ENCODE measurements at places on chromosomes 12 and 14.

DNA sequence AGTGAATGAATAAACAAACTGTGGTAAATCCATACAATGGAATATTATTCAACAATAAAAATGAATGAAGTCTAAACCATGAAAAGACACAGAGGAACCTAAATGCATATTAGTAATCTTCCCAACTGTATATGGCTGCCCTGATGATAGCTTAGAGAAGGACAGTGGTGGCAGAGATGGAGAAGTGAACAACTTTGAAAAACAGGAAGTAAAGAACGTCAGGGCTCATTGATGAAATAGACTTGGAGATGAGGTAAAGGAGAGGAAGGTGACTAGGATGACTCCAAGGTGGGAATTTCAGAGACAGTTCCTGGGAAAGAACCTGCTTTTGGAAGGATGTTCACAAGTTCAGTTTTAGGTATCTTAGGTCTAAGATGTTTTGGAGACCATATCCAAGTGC is 36.3 kb upstream of the NT5DC3 start:
- no peak for DNase-seq

DNA sequence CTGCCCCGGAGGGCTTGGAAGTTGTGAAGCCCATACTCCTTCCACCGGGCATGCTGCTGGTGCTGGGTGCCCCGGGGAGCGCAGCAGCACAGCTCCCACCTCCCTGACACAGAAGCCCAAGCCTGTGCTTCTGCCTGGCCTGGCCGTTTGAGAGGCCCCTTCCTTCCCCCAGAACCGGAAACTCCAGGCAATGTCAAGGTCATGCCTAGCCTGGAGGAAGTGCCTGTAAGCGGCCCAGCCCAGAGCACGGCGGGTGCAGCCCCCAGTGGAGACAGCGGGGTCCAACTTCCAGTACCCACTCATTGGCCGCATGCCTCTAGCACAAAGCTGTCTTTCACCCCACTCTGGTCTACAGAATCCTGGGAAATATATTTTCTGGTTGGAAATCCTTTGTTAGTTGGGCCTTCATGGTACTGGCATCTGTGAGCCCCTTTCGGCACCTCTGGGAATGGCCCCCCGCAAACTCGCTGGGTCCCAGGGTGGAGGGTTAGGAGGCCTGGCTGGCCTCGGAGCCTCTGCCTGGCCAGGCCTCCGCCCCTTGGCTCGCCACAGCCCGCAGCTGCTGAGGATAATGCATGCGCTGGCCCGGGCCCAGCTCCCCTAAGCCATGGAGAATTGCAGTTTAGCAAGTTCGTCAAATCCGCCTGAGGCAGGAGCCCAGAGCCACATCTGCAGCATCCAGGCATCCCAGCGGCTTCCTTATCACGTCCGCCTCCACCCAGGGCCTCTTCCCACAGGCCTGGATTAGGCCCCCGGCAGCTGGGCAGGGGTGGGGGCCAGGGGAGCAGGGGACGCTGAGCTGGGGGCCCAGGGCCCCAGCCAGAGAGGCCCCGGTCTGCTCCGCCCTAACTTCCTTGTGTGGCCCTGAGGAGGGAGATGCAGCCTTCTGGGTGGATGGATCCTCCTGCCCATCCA is 48.9 kb upstream of the DLK1 start:
- peak; percentile 72 for DNase-seq

- no peak for DNase-seq
Measured at GRCh38 chr12:68281322-68282077, 28.1 kb upstream of the IL22 start.

DNA sequence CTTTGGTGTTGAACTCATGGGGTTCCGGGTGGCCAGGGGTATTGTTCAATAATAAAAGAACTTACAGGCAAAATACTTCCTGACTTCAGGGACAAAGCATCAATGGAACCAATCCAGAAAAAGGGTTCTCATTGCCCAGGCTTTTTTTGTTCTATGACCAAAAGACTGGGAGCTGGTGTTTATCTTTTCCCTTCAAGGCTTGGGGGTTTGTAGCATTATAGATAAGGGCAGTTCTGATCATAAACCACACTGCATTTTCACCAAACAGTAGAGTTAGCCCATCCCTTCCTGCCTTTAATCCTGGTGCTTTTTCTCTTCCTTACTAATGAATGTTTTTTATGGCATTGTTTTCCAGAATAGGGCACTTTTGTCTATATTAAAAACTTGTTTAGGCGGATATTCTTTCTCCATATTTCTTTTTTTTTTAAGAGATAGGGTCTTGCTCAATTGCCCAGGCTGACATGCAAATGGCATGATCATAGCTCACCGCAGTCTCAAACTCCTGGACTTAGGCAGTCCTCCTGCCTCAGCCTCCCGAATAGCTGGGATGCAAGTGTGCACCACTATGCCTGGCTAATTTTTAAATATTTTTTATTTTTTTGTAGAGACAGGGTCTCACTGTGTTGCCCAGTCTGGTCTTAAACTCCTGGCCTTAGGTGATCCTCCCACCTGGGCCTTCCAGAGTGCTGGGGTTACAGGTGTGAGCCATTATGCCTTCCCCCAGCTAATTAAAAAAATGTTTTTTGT is 9.7 kb downstream of the FUT8 start:
- DNase-seq, result no peak

DNA sequence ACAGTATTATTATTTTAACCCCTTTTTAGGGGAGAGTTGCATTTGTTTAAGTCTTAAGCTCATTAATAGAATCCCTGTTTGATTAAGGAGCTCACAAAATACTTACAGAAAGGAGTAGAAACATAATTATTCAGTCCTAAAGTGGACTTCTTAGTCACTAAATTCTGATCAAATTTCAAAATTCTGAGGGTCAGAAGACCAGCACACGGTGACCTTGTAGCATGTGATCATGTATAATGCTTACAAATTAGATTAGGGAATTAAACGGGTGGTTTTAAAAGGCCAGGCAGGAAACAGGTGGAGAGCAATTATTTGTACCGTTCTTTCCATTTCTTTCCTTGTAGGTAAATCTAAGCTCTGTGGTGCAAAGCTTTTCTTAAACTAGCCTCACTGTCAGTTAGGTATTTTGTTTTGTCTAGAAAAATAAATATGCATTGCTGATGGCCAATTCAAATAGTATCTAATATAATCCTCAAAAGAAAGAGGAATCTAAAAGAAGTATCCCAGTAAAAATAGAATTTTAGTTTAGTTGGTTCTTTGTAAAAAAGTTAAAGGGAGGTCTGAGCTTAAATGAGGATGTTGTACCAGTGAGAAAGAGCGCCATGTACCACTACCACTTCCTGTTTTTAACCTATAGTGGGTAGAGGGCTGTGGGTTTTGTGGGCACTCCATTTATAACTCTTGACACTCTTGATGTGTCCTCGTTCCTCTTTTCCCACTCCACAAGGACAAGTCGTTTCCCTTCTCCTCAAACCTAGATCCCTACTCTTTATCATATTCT is 51.1 kb downstream of the SLC38A1 start:
- DNase-seq, result no peak

DNA sequence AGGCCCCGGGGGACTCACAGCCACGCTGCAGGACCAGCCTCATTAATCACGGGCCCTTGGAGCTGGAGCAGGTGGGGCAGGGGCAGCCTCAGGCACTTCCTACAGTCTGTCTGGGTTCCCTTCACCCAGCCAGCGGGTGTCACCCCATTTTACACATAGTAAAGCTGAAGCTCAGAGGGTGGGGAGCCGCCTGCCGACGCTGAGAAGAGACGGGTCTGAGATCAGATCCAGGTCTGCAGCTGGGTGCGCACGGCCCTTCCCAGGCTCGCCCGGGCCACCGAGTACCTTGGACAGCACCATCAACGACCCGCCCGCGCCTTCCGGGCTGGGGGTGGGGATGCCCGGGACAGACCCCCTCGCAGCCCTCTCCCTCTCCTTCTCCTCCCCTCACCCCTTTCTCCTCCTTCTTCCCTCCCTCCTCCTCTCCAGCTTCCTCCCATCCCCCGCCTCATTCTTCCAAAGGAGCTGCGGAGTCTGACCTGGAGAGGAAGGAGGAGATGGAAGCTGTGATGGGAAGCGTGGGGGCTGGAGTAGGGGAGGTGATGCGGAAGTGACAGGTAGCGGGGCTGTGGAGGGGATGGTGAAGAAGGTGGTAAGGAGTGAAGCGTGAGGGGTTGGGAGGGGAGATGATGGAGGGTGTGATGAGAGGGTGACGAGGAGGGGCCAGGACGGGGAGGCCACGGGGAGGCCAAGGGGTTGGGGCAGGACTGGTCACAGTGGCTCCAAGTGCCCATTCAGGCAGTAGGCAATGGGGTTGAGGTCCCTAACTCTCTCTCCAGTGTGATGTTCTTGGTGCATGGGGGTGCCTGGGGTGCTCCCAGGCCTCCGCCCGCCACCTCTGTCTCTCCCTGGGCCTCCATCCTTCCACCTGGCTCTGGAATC is 8.8 kb downstream of the DTX1 start:
- DNase-seq, result peak; percentile 6

- no peak for DNase-seq
Measured at GRCh38 chr12:108563804-108564151, 1.4 kb downstream of the ISCU start.

GRCh38 chr12:75786070-75786469 is 245.5 kb downstream of the PHLDA1 start:
- DNase-seq, result no peak

DNA sequence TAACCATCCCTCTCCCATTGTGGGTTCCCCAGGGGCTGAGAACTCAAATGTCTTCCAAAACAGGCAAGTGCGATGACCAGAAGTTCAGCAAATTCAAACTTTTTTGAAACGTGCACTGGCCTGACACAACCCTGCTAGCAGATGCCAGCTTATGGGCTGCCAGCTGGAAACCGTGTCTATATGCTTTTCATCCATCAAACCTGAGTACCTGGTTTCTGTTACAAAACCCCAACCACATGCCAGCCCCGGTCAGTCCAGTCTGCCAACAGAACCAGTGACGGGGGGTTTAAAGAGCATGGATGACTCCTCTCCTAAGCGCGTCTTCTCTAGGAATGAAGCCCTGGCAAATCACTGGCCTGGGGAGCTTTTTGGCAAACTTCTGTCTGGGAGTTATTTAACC is 189.7 kb downstream of the TTC7B start:
- DNase-seq, result no peak

DNA sequence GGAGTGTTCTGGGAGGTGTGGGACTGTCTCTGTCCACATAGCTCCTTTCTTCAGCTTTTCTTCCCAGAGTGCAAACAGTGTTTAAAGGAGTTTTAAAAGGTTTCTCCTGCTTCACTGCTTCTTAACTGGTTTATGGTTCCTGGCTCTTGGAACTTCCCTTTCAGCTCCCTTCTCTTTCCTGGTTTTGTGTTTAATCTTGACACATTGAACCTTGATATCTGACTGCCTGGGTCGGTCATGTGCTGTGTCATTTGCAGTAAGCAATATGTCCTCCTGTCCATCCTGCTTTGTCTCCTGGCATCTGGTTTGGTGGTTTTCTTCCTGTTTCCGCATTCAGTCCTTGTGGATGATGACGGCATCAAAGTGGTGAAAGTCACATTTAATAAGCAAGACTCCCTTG is 2.2 kb downstream of the TMEM106C start:
- no peak for DNase-seq

- DNase-seq, result no peak
Measured at GRCh38 chr12:47078733-47079467, 521 bp upstream of the PCED1B start.

GRCh38 chr14:68577802-68578541 is 214.9 kb downstream of the ZFP36L1 start:
- DNase-seq, result peak; percentile 98

- DNase-seq, result peak; percentile 77
Measured at GRCh38 chr14:68814539-68815297, 21.9 kb upstream of the ZFP36L1 start.

- DNase-seq, result peak; percentile 47
Measured at GRCh38 chr12:32069071-32069470, 37.6 kb upstream of the BICD1 start.

- no peak for DNase-seq
Measured at GRCh38 chr14:99363616-99364290, 91.8 kb upstream of the BCL11B start.

GRCh38 chr12:9740106-9740750 is 7.3 kb upstream of the CLECL1 start:
- no peak for DNase-seq

DNA sequence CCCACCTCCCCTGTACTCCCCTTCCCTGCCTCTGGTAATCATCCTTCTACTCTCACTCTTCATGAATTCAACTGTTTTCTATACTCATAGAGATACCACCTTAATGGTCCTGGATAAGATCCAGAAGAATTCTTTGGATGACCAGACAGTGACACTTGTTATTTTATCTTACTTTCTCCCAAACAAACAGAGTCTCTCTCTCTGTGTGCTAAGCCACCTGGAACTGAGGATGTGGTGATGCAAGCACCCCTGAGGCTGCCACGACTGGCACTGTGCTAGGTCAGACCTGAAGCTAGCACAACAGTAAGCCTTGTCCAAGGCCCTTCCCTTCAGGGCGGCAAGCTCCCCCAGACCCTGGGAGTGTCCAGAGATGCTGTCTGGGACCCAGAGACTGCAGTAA is 250.2 kb downstream of the C12orf50 start:
- DNase-seq, result peak; percentile 35

- DNase-seq, result no peak
Measured at GRCh38 chr12:52221912-52222457, 11.1 kb upstream of the KRT7 start.

DNA sequence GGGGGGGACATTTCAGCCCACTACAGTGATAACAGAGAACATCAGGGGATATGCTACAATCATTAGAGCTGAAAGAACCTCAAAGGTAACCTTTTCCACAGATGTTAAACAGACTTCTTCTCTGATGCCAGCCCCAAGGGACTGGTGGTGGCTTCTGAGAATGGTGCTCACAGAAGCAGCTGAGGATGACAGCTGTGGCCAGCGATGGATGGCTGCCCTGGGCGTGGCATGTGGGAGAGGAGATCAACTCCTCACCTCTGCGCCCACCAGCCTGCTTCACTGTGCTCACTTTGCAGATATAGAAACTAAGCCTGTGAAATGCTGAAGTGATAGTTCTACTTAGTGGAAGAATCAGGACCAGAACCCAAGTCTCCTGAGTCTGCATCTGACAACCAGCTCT is 33.0 kb downstream of the FOXN3 start:
- no peak for DNase-seq

DNA sequence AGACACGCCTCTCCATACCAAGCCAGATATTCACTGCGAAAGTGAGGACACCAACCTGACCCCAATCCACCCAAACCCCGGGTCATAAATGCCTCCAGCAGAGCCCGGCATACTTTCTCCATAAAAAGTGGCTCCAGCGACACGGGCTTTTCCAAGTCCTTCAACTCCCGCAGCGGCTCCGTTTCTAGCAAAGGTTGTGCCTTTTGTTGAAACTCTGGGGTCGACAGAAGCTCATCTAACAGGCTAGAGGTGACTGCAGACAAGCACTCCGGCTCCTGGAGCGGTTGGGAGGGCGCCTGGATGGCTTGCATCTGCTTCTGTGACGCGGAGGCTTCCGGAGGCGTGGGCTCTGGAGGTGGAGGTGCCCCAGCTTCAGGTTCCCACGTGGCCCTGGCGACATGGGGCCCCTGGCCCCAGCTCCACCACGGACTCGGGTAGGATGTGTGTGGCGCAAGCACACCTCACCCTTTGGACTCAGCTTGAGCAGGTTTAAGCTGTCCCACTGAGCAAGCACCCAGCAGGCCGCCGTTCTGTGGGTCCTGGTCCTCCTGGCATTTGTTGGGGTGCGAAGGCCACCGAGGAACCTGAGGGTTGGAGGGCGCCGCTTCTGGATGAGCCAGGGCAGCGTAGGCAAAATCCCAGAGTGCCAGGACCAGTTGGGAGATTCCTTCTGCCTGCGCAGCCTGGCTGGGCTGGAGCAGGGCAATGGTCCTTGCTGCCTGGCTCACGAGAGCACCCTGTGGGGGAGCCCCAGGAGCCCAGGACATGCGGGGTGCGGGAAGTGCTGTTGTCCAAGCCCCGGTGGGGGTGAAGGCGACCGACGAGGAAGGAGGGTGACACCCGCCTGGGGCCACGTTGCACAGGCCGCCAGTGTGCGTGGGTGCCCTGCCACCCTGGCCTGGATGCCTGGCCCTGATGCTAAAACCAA is 186.3 kb downstream of the ALG10 start:
- no peak for DNase-seq

Data from fibroblast of skin of abdomen (primary cell).